ENCODE measurements at places on chromosomes 2 and 18.

GRCh38 chr2:65789923-65790675, 357.7 kb upstream of the SPRED2 start:
- DNase-seq, result no peak

DNA sequence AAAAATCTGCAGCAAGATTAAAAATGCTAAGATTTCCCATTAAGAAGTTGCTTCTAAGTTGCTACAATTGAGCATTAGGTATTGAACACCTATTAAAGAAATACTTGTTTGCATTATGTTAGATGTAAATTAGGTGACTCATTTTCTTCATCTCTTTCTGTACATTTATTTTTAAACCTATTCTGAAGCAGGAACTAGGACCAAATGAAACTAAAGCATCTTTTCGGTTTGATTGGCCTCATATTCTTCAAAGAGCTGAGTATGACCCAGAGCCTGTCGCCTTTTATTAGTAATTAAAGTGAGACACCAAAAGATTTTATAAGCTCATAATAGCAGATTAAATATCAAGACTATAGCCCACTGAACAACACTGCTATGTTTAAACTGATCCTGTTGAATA, 83.4 kb upstream of the ZEB2 start:
- no peak for DNase-seq

GRCh38 chr18:23725827-23726661, 36.8 kb downstream of the LAMA3 start:
- DNase-seq, result no peak

DNA sequence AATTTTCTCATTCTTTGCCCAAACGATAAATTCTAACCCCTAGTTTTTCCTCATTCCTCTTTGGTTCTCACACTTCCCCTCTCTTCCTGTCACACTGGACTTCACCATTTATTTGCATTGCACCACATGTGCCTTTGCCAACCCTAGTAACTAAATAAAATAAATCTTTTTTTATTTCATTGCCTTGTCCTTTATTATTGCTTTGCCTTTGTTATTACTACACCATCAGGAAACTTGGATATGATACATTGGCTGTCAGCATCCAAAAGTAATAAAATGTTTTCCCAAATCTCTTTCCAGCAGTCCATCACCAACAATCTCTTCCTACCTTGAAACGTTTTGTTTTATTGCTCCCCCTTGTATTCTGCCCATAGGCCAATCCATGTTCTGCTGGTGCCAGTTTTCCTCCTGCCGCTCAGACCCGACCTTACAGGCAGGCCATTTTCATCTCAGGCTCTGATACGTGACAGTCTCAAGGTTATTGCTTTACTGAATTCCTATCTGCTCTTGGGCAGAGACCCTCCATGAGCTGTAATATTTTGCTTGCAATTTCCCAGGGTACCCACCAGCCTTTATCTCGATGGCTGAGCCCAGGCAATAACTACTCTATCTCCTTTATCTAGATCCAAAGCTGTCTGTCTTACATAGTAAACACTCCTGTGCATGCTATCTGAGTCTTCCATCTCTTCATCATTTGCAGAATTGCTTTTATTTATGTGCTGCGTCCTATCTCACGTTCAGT, 19.3 kb upstream of the LCLAT1 start:
- DNase-seq, result no peak

- DNase-seq, result no peak
Measured at GRCh38 chr2:97754690-97755346, 41.4 kb downstream of the ZAP70 start.

- DNase-seq, result no peak
Measured at GRCh38 chr18:30094556-30094955, 948.0 kb downstream of the DSC3 start.

- DNase-seq, result no peak
Measured at GRCh38 chr2:821546-821945, 129.1 kb upstream of the SNTG2 start.

DNA sequence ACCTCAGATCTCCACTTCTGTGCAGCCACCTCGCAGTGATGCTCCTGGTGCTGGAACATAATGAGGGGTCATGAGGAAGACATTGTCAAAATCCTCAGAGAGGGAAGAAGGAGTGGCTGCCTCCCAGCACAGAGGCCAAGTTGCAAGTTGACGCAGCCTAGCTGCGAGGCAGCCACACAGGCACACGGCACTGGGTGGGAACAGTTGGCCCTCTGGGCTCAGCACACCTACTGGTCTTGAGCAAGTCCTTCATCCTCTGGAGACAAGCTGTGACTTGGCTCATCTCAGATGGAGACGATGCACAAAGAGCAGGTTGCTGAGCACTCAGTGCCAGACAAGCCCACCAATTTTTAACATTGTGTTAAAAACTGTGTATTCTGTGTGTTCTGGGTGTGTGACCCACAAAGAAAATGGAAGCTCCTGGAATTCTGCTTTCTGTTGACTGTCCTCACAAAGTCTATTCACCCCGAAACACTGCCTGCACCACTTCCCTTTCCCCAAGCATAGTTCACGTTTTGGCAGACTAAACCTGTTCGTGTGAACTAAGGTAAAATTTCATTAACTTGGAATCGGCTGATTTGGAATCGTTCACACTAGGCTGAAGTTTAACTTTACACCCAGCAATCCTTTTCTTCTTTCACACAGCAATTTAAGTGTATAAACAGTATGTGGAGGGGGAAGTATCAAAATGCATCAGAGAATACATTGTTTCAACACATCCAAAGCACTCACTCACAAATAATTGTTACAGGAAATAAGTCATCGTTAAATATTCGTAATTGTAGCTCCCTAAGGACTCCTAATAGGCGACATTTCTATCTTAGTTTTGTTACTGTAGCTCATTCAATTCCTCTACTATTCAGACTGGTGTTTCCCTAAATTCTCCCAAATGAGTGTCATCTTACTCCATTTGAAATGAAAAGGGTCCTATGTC, 266.6 kb upstream of the ID2 start:
- DNase-seq, result no peak

GRCh38 chr2:28108143-28108542, 217.6 kb downstream of the BABAM2 start:
- no peak for DNase-seq

- no peak for DNase-seq
Measured at GRCh38 chr2:166862468-166863132, 25.7 kb upstream of the XIRP2 start.

GRCh38 chr2:207422380-207422779, 107.4 kb upstream of the CREB1 start:
- DNase-seq, result no peak

- no peak for DNase-seq
Measured at GRCh38 chr2:8189316-8189715, 492.5 kb upstream of the ID2 start.

GRCh38 chr2:10071595-10071994, 8.6 kb downstream of the CYS1 start:
- no peak for DNase-seq

GRCh38 chr2:241417626-241418025, 61.5 kb downstream of the FARP2 start:
- no peak for DNase-seq

- no peak for DNase-seq
Measured at GRCh38 chr2:20707601-20708000, 40.7 kb downstream of the GDF7 start.

- DNase-seq, result no peak
Measured at GRCh38 chr18:53610957-53611356, 613.5 kb downstream of the MBD2 start.

DNA sequence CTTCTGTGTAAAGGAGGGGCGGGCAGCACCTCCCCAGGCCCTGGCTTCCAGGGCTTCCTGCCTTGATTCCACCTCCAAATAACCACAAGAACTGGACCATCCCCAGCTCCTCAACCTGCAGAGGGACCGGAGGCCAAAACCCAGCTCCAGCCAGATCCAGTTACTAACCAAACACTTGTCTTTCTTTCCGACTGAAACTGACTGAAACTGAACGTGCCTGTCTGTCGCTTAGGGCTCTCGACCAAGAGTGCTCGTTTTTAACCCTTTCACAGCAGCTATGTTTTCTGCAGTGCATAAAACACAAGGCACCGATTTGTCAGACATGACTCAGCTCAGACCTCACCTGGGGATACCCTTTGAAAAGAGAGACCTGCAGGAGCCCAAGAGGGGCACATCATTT, 249.9 kb upstream of the SIX2 start:
- no peak for DNase-seq

DNA sequence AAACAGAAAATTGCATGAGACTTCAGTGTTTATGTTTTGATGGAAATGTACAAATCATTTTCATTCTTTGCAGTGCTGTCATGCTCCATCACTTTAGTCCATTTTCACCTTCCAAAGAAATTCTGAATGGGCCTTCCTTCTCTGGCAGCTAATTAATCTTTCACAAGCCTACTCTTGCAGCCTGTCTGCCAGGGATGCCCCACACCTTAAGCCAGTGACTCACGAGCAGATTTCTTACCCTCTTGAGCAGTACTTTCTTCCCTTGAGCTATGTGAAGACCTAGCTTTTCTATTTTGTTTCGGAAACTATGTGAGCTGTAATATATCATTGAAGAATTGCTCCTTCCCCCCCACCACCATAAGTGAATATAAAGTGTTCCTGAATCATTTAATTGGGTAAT, 404.3 kb upstream of the VWC2L start:
- DNase-seq, result no peak

DNA sequence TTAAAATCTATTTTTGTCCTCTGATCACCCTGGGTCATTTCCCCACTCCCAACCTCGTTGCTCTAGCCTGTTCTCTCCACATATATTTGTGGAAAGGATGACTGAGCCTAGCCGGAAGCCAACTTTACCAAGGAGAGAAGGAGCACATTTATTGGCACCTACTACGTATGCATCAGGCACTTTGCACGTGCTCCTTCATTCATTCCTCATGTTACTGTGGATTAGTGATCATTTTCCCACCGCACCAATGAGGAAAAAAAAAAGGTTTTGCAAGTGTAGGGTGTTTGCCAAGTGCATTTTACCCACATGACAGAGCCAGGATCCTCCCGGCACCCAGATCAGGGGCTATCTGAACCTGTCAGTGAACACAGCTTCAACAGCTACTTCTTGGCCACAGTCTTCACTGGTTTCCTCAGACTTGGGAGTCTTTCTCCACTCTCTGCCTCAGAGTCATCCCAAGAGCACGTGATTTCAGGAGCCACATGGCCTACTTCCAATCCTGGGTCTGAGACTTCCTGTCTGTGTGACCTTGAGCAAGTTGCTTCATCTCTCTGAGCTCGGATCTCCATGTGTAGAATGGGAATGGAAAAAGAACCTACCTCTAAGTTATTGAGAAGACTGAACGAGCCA, 1.9 kb upstream of the C1QL2 start:
- no peak for DNase-seq

DNA sequence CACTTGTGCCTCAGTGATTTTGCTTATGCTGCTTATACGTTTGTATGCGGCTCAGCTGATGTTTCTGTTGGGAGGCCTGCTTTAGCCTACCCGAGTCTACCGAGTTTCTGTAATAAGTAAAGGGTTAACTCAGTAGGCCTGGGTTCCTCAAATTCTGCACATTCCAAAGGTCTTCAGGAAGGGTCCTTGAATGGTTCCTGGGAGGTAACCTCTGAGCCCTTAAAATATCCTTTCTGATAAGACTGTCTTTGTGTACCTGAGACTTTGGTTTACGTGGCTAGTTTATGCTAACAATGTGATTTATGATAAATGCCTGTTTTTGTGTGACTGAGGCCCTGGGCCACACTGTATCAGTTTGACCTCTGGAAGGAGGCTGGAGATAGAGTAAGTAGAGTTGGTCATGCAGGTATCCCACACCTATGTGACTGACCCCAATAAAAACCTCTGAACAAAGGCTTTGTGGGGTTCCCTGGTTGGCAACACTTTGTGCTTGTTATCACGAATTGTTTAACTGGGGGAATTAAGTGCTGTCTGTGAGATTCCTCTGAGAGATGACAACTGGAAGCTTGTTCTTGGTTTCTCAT, 18.9 kb upstream of the PNPT1 start:
- DNase-seq, result no peak

- DNase-seq, result no peak
Measured at GRCh38 chr2:176826356-176826755, 386.2 kb upstream of the HNRNPA3 start.
